ENCODE measurements at places on chromosomes 11 and 22. TPM values are rescaled to one million over a fixed set of nuclear protein-coding genes. Genes with fewer than 3 reads are reported as not detected.

Gene P4HA3
- 20.2 TPM for total RNA-seq

Gene VWCE
- total RNA-seq, result 18.6 TPM

- DNase-seq, result no peak
Measured at GRCh38 chr11:132531921-132532320, 1000.4 kb downstream of the OPCML start.

Gene MS4A12
- total RNA-seq, result not detected

Gene OR52H1
- total RNA-seq, result not detected

Measured in glomerular endothelial cell (primary cell).